ENCODE measurements at places on chromosomes 7 and 10.

DNA sequence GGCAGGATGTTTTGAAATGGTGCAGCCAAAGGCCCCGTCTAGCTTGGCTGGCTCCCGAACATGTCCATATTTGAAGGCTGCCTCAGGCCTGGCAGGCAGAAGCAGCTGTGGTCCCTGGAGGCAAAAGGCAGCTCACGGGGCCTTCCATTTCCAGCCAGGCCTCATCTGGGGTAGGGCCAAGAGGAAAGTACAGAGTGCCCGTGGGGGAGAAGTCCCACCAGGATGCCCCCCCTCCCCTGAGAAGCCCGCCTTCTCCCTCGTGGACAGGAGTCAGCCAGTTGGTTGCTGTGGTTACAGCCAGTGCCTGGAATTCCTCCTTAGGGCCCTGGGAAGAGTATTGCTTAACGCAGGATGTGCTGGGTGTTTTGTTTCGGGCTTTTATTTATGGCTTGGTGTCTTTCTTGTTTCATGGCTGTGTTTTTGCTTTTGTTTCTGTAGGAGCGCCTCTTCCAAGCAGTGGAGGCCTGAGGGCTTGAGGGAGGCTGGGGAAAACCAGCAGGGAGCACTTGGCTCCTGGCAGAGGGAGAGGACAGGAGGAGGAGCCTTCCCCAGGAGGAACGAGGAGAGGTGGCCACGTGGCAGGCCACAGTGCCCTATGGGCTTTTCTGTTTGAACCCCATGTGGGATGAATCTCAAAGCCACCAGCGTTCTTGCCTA is 45.4 kb downstream of the CHST3 start:
- no peak for DNase-seq

DNA sequence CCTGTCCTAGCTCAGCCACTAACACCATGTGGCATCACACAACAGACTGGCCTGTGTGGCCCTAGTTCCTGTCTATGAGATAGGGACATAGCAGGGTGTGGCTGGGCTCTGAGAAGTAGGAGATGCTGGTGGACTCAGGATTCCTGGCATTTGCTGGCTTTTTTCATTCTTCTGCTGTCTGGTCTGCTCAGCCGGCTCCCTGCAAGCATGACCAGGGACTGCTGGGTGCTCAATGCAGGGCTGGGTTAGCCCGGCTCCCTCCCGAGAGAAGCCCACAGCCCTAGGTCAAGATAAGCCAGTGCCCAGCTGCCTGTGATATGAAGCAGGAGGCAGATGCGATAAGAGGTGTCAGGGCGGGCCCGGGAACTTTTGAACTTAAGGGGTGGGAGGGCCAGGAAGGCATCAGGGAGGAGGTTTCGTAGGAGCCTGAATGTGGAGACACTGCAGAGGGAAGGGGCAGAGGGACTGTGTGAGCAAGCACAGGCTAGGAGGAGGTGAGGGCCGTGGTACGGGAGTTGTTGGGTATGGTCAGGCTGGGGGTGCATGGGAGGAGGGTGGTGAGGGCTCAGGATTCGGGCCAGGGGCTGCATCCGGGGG is 3.5 kb downstream of the AQP1 start:
- no peak for DNase-seq

DNA sequence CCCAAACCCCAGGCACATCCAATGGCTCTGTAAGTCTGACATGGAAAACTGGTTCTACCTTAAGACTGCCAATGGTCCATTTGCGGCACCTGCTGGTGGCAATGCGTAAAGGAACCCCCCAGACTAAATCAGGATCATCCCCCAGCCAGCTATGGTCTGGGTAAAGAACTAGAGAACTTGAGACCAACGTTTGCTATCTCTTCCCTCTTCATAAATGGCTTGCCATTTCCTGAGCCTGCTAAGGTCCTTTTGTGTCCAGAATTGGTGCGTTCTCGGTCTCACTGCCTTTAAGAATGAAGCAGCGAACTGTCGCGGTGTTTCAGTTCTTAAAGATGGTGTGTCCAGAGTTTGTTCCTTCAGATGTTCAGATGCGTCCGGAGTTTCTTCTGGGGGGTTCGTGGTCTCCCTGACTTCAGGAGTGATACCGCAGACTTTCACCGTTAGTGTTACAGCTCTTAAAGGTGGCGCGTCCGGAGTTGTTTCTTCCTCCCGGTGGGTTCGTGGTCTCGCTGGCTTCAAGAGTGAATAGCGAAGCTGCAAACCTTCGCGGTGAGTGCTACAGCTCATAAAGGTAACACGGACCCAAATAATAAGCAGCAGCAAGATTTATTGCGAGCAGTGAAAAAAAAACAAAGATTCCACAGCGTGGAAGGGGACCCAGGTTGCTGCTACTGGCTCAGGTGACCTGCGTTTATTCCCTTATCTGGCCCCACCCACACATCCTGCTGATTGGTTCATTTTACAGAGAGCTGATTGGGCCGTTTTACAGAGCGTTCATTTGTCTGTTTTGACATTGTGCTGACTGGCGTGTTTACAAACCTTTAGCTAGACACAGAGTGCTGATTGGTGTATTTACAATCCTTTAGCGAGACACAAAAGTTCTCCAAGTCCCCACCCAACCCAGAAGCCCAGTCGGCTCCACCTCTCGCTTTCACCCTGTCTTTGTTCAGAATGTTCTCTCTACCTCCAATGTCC is 95.4 kb downstream of the ELMO1 start:
- peak; percentile 28 for DNase-seq

- no peak for DNase-seq
Observed at GRCh38 chr10:33284945-33285344, 49.5 kb downstream of the NRP1 start.

GRCh38 chr10:64040781-64041180 is 519.6 kb downstream of the REEP3 start:
- no peak for DNase-seq

- DNase-seq: no peak
Observed at GRCh38 chr10:62562101-62562500, 187.9 kb downstream of the ZNF365 start.

- DNase-seq: no peak
Observed at GRCh38 chr7:114784746-114785145, 137.1 kb upstream of the MDFIC start.

- DNase-seq: no peak
Observed at GRCh38 chr7:154259396-154259795, 207.2 kb downstream of the DPP6 start.

DNA sequence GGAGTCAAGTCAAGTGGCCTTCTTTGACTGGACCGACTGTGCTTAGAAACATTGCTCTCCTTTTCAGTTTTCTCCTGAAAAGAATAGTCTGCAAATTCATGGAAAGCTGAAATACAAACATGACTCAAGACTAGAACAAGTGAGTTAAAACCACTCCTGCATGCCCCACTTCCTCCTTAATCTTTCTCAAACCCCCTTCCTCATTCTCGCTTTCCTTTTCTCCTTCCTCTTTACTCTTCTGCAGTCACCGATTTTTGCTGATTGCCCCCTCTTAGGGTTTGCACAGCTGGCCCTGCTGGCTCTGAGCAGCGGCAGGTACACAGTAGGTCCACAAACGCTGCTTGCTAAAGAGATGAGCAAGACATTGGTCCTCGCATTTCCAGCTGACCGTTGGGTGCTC is 34.8 kb upstream of the MKI67 start:
- no peak for DNase-seq

DNA sequence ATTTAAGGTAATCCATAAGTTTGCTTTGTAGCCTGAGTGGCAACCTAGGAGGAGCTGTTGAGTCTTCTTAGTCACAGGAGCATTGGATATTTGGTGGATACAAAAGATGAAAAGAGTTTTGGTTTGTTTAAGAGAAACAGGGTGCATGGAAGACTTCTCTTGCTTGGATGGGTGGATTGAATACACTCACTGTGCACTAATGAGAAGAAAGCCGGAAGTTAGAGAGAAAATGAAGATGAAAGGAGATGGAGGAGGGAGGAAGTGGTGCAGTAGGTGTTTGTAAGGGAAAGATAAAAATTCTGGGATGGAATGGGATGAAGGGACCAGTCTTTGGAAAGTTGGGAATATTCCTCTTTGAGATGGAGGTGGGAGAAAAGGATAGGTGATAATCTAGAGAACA is 7.7 kb downstream of the MDFIC start:
- no peak for DNase-seq

GRCh38 chr7:50610521-50611277 is 45.5 kb upstream of the DDC start:
- no peak for DNase-seq

DNA sequence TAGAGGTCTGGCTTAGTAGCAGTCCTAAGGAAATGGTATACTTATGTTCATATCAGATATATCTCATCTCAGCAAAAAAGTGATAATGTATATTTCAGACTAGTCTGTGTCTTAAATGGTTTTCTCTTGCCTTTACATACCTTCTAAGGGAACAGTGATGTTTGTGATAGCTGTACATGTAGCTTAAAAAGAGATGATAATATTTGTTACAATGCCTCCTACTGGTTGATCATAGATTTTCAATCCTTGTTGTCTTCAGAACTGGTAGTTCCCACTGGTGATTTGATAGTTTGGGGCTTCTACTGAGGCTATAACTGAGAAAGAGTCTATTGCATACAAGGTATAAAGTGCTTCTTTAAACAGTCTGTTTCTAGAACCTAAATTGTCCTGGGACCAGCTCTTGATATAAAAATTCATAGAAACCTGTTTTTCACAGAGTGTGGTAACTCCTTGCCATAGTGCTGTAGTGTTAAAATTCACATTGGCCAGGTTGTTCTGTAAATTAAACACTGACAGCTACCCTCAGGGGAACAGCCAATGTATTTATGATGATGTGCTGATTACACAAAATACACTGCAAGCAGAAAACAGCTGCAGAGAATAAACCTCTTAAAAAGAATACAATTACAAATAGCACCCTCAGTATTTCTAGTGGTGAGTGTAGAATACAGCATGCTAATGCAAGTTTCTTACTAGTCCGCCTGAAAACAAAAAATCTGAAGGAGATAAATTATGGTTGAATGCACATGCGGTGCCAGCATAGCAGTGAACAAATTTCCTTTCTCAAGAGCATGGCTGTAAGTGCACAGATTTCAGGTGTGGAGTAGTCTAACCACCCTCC is 90.3 kb downstream of the BTRC start:
- DNase-seq: no peak

DNA sequence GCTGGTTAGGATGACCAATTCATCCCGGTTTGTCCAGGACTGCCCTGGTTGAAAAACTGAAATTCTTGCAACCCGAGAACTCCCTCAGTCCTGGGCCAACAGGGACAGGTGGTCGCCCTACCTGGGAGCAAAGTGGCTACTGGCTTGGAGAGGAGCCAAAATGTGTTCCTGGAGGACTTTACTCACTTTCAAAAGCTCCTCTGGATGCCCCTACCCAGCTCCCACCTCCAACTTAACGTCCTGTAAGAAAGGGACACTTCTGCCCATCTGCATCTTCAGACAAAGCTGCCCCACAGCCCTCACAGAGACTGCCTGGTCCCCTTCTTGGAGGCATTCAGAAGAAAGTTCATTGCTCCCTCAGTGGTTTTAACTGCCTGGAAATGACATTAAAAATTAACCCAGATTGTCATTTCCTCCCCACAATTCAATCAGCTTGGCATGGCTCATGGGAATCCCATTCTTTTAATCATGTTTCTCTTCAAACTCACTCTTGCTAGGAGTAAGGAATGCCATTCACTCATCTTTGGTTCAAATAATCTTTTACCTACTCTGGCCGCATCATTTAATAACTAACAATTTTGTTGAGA is 24.0 kb upstream of the HSPA12A start:
- DNase-seq: no peak

DNA sequence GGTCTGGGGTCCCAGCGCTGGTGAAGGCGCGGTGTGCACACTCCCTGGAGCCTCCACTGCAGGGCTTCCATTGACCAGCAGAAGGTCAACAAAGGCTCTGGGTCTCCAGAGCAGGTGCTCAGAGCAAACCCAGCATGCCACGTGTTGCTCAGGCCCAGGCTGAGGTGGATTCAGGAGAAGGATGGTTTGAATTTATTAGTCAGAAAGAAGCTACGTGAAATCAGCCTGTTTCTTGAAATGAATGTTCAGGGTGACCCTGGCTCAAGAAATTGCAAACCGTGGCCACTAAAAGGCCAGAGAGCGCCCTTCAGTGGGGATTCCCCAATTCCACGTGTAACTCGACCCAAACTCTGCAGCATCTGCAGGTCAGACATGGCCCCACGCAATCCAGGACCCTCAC is 82.7 kb upstream of the PFKP start:
- no peak for DNase-seq

- no peak for DNase-seq
Observed at GRCh38 chr7:107213193-107213788, 44.5 kb downstream of the HBP1 start.

DNA sequence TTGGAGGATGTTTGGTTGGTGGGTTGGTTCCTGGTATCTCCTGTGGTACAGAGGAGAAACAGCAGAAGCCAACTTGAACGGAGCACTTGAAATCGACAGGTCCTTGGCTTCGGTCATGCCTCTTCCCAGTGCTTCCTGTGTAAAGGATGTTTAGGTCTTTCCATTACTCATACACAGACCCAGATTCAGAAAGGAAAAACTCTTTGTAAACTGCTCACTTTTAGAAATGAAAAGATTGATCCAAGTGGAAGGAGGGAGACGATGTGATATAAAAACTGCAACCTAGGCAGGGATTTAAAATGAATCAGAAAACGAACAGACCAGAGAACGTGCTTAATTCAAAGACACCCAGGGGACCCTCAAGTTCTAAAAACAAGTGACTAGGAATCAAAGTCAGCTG is 338.4 kb downstream of the GALNT17 start:
- no peak for DNase-seq

DNA sequence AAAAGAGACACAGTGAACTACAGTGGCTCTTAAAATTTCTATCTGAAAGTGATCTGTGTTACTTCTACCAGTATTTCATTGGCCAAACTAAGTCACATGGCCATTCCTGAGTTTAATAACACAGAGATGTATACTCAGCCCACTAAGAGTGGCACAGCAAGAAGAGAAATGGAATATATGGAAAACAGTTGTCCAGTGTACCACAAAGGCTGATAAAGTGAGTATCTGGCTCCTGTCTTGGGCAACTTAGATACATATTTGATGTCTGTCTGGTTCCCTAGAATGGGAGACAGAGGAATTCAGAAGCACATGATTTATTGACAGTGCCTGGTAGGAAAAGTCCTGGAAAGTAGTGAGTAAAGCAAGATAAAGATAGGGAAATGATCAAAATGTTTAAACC is 10.1 kb upstream of the PON1 start:
- no peak for DNase-seq

- no peak for DNase-seq
Observed at GRCh38 chr7:94325122-94325475, 69.6 kb upstream of the COL1A2 start.

- DNase-seq: no peak
Observed at GRCh38 chr10:31014161-31014875, 17.3 kb downstream of the ZNF438 start.

- DNase-seq: no peak
Observed at GRCh38 chr10:73117976-73118743, 7.9 kb downstream of the NUDT13 start.

GRCh38 chr7:108278281-108278680 is 148.1 kb upstream of the LAMB4 start:
- no peak for DNase-seq
